ENCODE measurements at places on chromosomes 5 and 9. TPM values are rescaled to one million over a fixed set of nuclear protein-coding genes. Genes with fewer than 3 reads are reported as not detected.

DNA sequence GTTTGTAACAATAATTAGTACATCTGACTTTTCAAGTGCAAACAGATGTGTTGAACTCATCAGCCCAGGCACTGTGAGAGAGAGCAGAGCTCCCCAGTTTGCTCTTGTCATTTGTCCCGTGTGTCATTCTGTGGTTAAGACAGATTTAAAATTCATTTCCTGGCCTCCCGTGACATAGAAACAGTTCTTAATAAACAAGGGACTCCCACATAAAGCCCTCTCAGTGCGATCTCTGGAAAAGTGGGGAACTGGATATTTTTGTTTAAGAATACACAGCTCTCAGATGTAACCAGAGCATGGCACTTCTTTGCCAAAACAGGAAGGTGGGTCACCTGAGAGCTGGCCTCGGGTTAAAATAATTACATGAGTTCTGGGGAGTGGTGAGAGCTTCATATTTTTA is 58.6 kb downstream of the PRKACG start:
- DNase-seq, result no peak

DNA sequence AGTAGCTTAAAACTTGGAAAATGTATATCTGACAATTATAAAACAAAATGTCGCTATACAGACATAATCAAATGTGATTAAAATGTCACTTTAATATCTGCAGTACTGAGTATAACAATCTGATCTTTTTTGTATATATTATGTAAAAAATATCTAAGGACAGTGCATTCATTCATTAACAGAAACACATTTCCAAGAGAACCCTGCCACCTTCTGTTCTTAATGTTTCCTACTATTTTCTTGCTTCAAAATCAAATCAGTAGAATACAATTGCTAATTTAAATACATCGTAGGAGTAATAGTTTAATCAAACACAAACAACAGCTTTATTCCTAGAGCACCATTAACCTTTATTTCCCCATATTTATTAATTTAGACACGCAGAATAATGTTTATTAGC is 142.6 kb upstream of the ST8SIA4 start:
- DNase-seq, result no peak

- DNase-seq, result no peak
These were observed 53.7 kb upstream of the DAB2IP start for GRCh38 chr9:121597698-121598166.

GRCh38 chr5:174140452-174141020 is 95.0 kb downstream of the NSG2 start:
- no peak for DNase-seq

DNA sequence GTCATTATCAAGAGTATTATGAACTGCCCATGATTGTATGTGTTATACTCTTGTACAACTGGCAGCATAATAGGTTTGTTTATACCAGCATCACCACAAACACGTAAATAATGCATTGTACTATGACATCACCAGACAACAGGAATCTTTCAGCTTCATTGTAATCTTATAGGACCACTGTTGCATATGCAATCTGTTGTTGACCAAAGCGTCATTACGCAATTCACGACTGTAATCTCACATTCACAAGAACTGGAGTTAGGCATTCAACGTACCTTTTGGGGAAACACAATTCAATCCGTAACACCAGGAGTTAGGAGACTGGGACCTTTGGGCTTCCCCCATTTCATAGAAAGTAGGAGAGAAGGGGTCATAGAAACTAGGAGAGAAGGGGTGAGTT is 20.4 kb upstream of the ARSI start:
- DNase-seq, result no peak

DNA sequence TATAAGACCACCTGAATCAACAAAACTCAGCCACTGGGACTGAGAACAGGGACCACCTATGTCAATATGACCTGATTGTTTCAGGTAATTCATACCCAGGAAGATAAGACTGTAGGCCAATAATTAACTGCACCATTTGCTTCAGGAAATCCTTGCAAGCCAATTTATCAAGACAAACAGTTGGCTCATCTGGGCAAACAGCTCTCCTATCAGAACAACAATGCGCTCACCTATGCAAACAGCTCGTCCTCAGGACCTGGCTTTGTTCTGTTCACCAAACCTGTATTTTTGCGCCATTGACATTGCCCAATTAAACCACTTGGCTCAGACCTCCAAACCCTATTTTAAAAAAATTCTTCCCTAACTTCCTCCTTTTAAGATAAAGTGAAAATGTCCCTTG is 92.3 kb upstream of the MARCHF11 start:
- DNase-seq, result no peak

AK8 gene
- total RNA-seq, result not detected

DNA sequence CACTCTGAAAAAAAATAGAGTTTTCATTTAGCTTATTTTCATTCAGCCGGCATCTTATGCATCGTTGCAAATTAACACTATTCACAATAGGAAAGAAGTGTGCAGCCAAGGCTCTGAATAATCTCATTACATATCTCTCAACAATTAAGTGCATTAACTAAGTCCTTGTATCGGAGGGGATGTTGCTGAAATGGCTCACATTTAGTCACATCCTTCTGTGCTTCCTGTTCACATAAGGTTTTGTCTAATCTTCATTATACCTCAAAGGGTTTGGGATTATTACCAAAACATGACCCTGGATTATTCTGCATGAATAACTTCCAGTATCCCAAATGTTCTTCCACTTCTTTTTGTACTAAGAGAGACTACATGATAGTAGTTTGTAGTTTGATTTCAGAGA is 278.0 kb upstream of the GRIA1 start:
- no peak for DNase-seq

CDX1 gene
- total RNA-seq, result not detected

TRAF1 gene
- total RNA-seq, result 0.71 TPM

- DNase-seq, result no peak
These were observed 54.6 kb upstream of the CLINT1 start for GRCh38 chr5:157913575-157913974.

GRCh38 chr9:110206389-110206788 is 1.6 kb downstream of the C9orf152 start:
- no peak for DNase-seq

DNA sequence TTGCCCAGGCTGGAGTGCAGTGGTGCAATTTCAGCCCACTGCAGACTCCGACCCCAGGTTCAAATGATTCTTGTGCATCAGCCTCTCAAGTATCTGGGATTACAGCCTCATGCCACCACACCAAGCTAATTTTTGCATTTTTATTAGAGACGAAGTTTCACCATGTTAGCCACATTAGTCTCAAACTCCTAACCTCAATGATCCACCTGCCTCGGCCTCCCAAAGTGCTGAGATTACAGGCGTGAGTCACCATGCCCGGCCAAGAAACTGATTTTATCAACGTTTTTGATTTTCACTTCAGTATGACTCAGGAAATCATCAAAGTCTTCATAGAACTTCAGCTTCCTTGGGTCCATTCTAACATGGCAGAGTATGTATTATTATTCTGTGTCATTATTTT is 125.4 kb downstream of the GABRG2 start:
- no peak for DNase-seq

DNA sequence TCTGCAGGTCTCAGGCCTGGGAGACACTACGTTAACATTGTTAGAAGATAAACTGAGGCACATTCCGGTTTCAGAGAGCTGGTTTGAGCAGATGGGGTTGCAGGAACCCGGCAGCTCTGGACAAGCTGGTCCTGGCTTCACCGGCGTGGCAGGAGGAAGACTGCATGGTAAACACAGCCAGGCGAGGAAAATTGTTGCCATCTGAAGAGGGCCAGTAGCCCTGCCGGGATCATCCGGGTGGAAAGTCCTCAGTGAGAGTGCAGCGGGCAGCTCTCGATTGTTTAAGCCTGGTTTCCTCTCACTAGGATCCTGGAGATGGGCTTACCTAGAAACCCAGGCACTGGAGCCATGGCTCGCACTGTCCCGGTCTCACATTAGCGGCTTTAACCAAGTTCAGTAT is 226.9 kb downstream of the IRX2 start:
- DNase-seq, result no peak

- no peak for DNase-seq
These were observed 17.2 kb upstream of the UBE2QL1 start for GRCh38 chr5:6431214-6432195.

DNA sequence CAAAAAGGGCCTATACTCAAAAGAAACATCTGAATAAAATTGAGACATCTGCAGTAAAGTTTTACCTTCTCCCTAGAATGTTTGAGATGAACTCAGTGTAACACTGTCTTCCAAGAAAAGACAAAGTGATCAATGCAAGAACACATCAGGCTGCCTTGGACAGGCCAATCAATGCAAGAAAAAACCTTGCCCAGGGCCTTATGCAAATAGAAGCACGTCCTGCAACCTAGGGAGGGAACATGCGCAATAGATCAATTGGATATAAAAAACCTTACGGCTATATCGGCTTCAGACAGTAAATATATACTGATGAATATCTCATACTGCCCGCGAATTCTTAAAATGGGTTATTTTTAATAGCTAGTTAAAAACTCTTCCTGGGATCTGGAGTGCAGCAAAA is 66.4 kb upstream of the POU5F2 start:
- DNase-seq, result no peak

DNA sequence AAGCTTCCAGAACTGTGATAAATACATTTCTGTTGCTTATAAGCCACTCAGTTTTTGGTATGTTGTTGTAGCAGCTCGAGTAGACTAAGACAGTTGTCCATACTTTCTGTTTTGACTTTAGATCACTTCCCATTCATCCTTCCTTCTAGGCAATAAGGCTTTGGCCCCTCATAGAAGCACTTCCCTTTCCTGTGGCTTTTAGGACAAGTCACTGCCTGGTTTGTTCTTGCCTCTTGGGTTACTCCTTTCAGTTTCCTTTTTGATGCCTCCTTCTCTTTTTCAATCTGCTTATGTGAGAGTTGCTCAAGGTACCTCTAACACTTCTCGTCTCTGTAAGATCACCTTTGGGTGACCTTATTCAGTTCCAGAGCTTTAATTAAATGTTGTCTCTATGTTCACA is 72.4 kb upstream of the NTRK2 start:
- DNase-seq, result no peak

DNA sequence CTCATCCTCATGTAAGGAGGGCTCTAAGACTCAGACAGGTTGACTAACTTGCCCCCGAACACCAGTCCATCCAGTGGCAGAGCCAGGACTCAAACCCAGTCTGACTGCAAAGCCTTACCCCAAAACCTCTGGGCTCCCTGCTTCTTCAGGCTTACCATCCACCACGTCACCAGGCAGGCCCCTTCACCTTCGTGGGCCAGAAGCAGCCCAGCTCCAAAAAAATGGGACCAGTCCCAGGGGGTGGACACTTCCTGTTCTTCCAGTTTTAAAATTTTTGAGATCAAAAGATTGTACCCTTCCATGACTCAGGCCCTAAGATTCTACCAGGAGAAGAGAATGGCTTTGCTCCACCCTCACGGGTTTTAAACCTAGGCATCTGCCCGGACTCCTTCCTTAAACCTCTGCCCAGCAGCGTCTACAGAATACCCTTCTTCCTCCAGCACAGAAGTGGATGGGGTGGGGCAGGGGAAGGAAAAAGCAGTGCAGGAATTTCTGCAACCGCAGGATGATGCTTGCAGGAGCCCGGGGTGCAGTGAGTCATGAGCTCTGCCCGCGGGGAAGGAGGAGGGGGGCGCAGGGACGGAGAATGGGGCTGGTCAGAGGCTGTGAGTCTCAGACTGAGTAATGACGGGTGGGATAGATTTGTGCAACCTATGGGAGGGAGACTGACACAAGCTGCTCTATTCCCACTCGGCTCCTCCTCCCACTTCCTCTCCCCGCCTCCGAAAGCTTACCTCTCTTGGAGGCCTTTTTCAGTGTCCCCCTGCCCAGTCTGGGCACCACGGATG is 50.4 kb upstream of the STXBP1 start:
- peak; percentile 72 for DNase-seq

GRCh38 chr5:165228184-165228583 is 1722.8 kb downstream of the MAT2B start:
- DNase-seq, result no peak

- DNase-seq, result no peak
These were observed 272.1 kb downstream of the TLE1 start for GRCh38 chr9:81417299-81417675.
